ENCODE measurements at places on chromosomes 7 and 10.

- DNase-seq, result no peak
These were observed 56.6 kb downstream of the VOPP1 start for GRCh38 chr7:55515569-55516279.

GRCh38 chr10:73645251-73645650 is 4.0 kb upstream of the MYOZ1 start:
- no peak for DNase-seq

DNA sequence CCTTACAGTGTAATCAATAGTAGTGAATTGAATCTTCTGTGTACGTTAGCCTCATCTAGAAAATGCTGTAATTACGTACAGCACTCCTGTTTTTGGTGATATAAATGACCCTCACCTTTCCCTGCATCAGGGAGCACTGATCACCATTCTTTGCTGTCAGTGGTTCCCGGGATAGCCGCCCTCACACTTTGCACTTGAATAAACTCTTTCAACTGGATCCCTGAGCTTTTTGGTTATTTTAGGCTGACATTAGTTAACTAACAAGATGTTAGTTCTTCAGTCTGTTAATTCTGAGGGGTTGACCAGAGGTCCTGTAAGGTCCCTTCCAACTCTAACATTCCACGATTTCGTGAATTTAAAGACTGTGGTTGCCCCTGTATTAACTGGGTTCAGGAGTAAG is 23.4 kb upstream of the ZC3HAV1 start:
- no peak for DNase-seq

DNA sequence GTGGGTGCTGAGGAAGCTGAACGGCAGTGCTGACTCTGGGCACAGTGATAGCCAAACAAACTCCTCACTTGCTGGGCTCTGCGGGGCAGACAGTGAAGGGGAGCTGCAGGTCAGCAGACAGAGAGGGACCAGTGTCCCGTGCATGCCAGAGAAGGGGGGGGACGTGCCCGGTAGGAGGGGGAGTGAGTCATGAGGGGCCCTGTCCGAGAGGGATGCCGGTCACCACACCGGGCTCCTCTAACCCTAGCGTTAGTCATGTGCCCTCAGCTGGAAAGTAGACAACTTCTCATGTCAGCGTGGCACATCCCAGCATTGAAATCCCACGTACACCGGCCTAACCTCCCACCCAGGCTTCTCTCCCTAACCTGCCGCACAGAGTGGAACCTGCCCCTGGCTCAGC is 117.1 kb upstream of the DPP6 start:
- DNase-seq, result no peak

- DNase-seq, result no peak
These were observed 755.4 kb downstream of the KCNMA1 start for GRCh38 chr10:76882245-76882644.

DNA sequence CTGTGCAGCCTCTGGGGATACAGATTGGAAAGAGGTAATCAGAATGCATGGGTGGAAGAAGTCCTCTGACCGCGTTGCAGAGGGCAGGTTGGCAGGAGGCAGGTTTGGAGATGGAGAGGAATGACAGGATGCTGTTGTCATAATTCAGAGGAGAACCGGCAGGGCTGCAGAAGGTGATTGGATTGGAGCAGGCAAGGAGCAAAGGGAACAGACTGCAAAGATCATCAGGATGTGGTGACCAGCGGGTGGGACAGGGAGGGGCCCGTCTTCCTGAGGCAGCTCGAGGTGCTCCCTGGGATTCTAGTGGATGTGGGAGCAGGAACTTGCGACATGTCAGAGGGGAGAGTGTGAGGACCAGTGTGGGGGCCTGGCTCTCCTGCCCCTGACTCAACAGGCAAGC is 78.5 kb upstream of the PPIF start:
- DNase-seq, result no peak

GRCh38 chr7:107701191-107701590 is 40.6 kb downstream of the SLC26A4 start:
- no peak for DNase-seq

DNA sequence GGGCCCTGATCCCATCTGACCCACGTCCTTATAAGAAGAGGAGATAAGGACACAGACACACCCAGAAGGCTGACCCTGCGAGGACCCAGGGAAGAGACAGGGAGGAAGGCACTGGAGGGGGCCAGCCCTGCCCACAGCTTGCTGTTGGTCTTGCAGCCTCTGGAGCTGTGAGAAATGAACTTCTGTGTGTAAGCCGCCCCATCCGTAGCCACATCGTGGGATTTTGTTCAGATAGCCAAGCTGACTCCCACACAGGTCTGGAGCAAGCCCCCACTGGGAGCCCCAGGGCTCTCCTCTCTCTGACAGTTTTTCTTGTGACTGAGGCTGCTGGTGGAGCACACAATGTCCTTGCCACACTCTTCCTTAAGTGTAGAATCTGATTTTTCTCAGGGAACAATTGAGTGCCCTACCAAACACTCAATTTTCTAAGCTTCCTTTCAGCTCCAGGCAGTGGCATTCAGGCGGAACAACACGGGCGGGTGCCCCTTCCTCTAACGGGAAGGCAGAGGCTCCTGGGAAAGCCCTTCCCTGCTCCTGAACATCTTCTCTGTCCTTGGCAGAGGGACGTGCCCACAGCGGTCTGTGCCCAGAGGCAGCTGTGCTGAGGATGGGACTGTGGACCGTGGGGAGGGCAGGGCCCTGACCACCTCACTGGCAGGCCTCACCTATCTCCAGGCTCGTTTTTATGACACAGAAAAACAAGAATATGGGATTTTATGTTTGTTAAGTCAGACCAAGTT is 160.6 kb upstream of the SHH start:
- DNase-seq, result no peak

GRCh38 chr10:79397051-79397450 is 48.4 kb downstream of the ZCCHC24 start:
- DNase-seq, result no peak

GRCh38 chr7:26556061-26556881 is 264.6 kb downstream of the SNX10 start:
- DNase-seq, result no peak

DNA sequence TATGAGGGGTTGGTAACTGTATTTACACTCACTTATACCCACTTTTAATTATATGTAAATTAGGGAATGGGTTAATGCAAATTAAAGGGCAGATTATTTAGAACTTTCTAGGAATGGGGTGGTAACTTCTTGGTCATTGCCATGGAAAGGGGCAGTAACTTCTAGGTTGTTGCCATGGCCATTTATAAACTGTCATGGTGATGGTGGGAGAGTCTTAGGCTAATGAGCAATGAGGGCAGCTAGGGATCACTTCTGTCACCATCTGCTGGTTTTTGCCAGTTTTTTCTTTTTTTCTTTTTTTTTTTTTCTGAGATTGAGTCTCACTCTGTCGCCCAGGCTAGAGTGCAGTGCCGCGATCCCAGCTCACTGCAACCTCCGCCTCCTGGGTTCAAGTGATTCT is 33.1 kb downstream of the NAPEPLD start:
- DNase-seq, result no peak

DNA sequence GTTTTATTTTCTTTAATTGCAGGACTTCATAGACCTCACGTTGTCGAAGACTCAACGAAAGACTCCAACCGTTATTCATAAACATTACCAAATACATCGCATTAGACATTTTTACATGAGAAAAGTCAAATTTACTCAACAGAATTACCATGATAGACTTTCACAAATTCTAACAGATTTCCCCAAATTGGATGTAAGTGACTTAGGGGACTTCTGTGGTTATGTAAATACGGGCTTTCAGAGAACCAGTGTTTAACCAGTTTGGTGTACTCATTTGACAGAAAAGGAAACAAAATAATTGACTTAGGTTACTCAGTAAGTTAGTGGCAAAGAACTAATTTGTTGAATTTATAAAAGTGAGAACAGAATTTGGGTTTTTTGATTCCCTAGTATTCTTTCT is 4.2 kb downstream of the GTPBP4 start:
- DNase-seq, result no peak
